ENCODE measurements at places on chromosomes 12 and 14. TPM values are rescaled to one million over a fixed set of nuclear protein-coding genes. Genes with fewer than 3 reads are reported as not detected.
A peak's percentile ranks its signal among the peaks of the same experiment; 100 is the strongest.

DNA sequence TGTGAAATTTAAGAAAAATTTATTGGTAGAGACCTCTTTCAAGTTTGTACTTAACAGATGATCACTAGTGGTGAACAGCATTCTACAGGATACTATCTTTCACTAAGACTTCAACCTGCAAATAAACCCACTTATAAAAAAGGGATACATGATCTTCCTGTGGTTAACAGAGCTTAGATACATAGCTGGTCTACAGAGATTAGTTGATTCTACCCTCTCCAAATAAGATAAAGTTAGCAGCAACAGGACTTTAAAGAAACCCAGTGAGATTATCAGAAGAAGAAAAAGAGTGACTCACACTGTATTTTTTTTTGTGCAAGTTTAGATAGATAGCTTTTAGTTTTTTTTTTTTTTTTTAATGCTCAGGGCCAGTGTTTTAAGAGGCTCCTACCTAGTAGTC is 34.5 kb downstream of the USP44 start:
- H3K4me1 ChIP-seq = no peaks in the 10 kb centered on the region
- no peak overlapping the region for H3K27ac ChIP-seq
- no peaks in the 10 kb centered on the region for H3K27me3 ChIP-seq
- peaks cover 16% of the 10 kb centered on the region for H3K36me3 ChIP-seq

DNA sequence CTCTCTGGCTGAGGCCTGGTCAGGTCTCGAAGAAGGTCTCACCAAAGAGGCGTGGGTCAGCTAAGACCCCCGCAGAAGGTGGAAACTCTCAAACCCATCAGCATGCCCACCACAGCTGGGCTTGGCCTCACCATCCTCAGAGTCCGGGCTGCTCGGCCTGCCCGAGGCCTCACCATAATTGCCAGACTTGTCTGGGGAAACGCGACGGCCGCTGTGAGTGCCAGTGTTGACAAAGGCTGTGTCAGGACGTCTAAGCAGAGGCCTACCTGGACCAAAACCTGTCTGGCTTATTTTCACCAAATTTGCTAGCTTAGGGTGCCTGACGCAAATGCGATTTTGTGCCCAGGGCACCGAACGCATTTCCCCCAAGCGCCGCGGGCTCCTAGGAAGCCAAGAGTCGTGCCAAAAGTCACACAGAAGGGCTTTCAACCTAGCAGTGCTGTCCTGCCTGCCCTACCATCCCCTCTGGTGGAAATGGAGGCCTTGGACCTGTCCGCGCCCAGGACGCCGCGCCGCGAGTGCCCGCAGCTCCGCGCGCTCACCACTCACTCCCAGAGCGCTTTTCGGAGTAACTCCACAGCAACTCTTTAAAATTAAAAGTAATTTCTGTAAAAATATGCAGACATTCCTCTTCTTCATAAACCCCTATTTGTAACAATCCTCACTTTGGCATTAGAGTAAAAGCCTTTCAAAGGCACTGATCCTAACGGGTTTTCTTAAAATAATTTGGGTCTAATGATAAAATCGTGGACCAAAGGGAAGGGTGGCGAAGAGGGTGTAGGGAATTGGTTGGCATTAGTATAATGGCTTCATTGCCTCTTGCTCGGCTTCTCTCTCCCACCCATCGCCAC is 1.2 kb upstream of the ALX1 start:
- no peaks in the 10 kb centered on the region for H3K36me3 ChIP-seq
- H3K4me3 ChIP-seq = peak overlapping the region; percentile 98
- H3K27me3 ChIP-seq = peaks cover 47% of the 10 kb centered on the region
- DNase-seq = peak; percentile 42
- H3K4me1 ChIP-seq = peaks cover 28% of the 10 kb centered on the region
- peak overlapping the region; percentile 99 for H3K27ac ChIP-seq

GRCh38 chr14:53779301-53779700 is 177.3 kb downstream of the BMP4 start:
- no peak for DNase-seq
- H3K27me3 ChIP-seq = no peaks in the 10 kb centered on the region
- no peaks in the 10 kb centered on the region for H3K4me1 ChIP-seq
- H3K36me3 ChIP-seq = no peaks in the 10 kb centered on the region
- no peak overlapping the region for H3K27ac ChIP-seq

- no peak overlapping the region for H3K4me3 ChIP-seq
These were observed 966.7 kb downstream of the SLC6A15 start for GRCh38 chr12:83945871-83946270.

- no peak overlapping the region for H3K4me3 ChIP-seq
- no peaks in the 10 kb centered on the region for H3K4me1 ChIP-seq
- peaks cover 2% of the 10 kb centered on the region for H3K27me3 ChIP-seq
- H3K27ac ChIP-seq = no peak overlapping the region
- no peak for DNase-seq
These were observed 382.3 kb downstream of the KCNH5 start for GRCh38 chr14:62662811-62663455.

DNA sequence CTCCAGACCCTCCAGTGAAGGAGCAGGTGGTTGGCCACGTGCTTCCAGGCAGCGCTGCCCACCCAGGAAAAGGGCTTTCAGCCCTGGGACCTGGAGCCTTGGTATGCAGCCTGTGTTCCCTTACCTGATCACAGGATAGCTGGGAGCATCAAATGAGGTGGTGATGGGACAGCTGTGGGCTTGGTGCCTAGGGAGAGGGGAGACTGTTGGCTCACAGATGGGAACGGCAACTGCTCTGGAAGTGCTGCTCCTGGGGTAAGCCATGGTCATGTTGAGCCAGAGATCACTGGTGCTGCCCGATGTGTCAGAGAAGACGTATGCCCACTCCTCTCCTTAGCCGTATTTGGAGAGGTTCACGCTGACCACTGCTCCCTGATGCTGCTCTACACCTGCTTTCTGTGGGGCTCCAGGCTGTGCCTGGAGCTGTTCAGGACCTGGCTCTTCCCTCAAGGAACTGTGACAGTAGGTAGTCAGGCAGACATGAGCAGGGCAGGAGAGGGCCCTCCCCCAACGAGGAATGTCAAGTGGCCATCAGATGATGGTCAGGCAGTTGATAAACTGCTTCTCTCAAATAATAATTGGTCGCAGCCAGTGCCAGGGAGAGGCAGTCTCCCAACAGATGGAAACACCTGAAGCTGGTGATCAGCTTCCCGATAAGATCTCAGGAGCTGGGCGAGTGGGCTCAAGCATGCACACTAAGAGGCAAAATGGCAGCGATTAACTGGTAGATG is 2.8 kb upstream of the CYP46A1 start:
- H3K27me3 ChIP-seq = peaks cover 6% of the 10 kb centered on the region
- DNase-seq = no peak
- H3K4me1 ChIP-seq = peaks cover 10% of the 10 kb centered on the region

- DNase-seq = no peak
- H3K4me1 ChIP-seq = peaks cover 28% of the 10 kb centered on the region
- H3K4me3 ChIP-seq = no peak overlapping the region
- no peaks in the 10 kb centered on the region for H3K27me3 ChIP-seq
These were observed 704.3 kb upstream of the FLRT2 start for GRCh38 chr14:84825481-84826251.

GRCh38 chr14:89186856-89187376 is 230.1 kb downstream of the FOXN3 start:
- no peaks in the 10 kb centered on the region for H3K27me3 ChIP-seq
- DNase-seq = no peak
- no peak overlapping the region for H3K4me3 ChIP-seq
- H3K4me1 ChIP-seq = peaks cover 27% of the 10 kb centered on the region
- H3K27ac ChIP-seq = peak overlapping the region; percentile 12

DNA sequence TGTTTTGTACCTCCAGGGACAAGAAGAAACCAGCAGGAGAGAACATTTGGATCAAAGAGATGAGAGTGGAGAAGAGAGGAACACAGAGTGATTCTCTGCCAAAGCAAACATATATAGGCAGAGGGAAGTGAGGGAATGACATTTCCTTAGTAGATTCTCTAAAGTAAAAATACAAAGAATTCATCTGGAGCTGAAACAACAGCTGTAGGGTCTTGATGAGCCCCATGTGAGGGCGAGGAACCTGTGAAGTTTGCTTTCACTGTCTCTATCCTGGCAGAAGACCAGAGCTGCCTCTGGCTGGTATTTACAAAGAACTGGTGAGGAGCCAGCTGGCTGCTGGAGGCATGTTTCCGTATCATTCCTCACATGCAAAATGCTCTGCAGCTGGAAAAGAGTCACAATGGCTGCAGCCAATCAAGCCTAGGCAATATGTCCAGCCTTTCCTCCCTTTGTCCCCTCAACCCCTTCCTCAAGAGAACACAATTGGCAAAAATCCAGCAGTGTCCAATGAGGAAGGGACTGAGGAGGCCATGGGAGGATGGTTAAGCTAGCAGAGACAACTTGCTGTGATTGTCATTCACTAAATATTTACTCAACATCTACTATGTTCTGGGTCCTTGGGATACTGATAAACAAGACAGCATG is 122.5 kb downstream of the PHLDA1 start:
- H3K4me3 ChIP-seq = no peak overlapping the region
- H3K27me3 ChIP-seq = no peaks in the 10 kb centered on the region
- H3K36me3 ChIP-seq = no peaks in the 10 kb centered on the region
- DNase-seq = no peak
- peaks cover 18% of the 10 kb centered on the region for H3K4me1 ChIP-seq

DNA sequence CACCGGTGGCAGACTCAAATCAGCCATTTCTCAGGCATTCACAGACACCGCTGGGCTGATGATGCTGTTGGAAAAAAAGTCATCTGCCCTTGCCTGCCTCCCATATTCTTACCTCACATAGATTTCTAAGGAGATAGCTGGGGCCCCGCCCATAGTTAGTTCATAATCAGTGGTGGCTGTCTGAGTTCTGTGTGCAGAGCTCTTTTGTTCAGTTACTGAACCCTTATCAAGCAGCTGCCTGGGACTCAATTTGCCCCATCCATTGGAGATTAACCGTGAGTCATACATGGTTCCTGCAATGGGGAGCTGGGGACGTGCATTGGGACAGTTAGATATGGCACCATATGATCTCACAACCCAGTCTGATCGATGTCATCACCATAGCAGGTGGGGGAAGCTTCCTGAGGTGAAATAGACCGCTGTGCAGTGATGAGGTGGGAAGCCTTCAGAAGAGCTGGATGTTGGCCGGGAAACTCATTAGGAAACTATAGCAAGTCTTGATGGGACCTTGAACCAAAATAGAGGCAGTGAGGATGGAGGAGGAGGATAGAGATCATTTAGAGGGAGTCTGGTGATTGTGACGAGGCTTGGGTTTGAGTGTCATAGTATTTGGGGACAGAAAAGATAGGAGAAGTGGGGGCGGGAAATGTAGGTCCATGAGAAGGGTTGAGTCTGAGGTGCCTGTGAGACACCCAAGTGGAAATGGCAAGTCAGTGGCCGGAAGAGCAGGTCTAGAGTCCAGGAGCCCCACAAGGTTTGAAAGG is 147.8 kb downstream of the GCH1 start:
- H3K4me3 ChIP-seq = no peak overlapping the region
- DNase-seq = no peak
- no peaks in the 10 kb centered on the region for H3K27me3 ChIP-seq
- no peaks in the 10 kb centered on the region for H3K4me1 ChIP-seq
- peaks cover 20% of the 10 kb centered on the region for H3K36me3 ChIP-seq

DNA sequence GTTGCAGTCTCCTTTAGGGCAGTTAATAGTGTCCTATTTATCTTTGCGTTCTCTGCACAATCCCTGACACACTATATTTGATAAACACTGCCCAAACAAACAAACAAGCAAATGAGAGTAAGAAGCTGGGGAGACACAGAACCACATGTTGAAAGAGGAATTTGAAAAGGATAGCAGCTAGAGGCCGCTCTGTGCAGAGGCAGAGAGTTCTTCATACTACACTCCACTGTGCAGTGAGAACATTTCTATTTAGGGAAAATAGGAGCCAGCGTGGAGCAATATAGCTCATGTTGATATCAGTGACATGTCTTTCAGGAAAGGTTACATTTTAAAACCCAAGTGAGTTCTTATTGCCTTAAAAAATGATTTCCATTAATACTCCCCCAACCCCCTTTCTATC is 140.3 kb upstream of the SEL1L start:
- DNase-seq = no peak
- H3K4me1 ChIP-seq = no peaks in the 10 kb centered on the region
- H3K36me3 ChIP-seq = no peaks in the 10 kb centered on the region
- H3K4me3 ChIP-seq = no peak overlapping the region

DNA sequence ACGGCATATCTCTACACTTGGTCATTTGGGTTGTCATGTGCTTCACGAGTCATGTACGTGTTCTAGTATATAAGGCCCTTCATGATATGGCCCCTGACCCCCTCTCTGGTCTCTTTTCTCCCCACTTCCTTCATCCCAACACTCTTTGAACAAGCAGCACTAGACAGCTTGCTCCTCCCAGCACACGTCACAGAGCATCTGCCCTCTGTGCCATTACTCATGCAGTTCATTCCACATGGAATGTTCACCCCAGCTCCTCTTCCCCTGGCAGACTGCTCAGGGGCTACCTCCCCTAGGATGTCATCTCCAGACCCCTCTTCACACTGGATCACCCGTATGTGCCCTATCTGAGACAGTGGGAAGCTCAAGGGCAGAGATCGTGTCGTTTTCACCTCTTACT is 14.1 kb upstream of the LRP1-AS start:
- DNase-seq = no peak
- H3K27me3 ChIP-seq = no peaks in the 10 kb centered on the region
- H3K27ac ChIP-seq = peak overlapping the region; percentile 60

CLEC1B gene
- total RNA-seq = not detected

ITGA7 gene
- total RNA-seq = 5.6 TPM

CCDC175 gene
- total RNA-seq = not detected

KIF26A gene
- 0.60 TPM for total RNA-seq

ACVR1B gene
- 9.9 TPM for total RNA-seq

PRB3 gene
- not detected for total RNA-seq

GNS gene
- 135 TPM for total RNA-seq

ZBTB42 gene
- total RNA-seq = 2.8 TPM

SELPLG gene
- total RNA-seq = 2.9 TPM

GPR68 gene
- total RNA-seq = 0.46 TPM

LDHB gene
- 532 TPM for total RNA-seq

MYF5 gene
- total RNA-seq = not detected

DPY19L2 gene
- total RNA-seq = 6.7 TPM

SLC38A4 gene
- 11.3 TPM for total RNA-seq

MRPS35 gene
- total RNA-seq = 33.1 TPM
